Stimulated activated CD8-positive, alpha-beta memory T cell treated with anti-CD3 and anti-CD28 coated beads, Interleukin-12 subunit alpha, Interleukin-12 subunit beta, amount 100 ng/mL, for 1 hour (primary cell): ENCODE measurements at places on chromosomes 1 and 21.
A peak's percentile ranks its signal among the peaks of the same experiment; 100 is the strongest.

- DNase-seq = no peak
Observed at GRCh38 chr1:219989766-219990165, 56.5 kb downstream of the EPRS1 start.

DNA sequence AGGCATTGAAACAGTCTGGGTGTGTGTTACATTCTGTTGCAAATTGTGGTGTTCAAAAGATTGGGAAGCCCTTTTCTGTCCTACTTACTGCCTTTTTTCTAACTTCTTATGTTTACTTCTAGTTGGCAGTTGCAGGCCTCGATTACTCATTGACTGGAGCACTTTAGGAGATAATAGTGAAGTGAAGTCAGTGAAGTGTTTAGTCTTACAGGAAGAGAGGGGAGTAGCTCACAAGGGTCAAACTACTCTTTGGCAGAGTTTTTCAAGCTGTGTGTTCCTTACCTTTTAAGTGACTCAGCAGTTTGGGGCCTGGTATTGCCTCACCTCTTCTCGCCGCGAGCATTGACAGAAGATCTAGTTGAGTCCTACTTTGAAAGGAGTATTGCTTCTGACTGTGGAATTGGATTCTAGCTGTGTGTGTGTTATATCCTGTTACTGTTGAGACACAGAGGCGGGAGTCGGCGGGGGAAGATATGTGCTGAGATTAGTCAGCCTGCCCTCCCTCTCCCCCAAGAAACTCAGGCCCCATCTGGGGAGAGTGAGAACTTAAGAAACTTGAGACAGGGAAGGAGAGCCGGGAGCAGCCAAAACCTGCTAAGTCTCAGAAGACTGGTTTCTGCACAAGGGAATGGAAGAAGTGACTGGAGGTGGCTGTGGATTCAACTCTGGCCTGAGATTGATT lies 19.3 kb downstream of the AHCYL1 start:
- DNase-seq = no peak

GRCh38 chr1:109864930-109865612 lies 45.6 kb upstream of the CSF1 start:
- DNase-seq = no peak

DNA sequence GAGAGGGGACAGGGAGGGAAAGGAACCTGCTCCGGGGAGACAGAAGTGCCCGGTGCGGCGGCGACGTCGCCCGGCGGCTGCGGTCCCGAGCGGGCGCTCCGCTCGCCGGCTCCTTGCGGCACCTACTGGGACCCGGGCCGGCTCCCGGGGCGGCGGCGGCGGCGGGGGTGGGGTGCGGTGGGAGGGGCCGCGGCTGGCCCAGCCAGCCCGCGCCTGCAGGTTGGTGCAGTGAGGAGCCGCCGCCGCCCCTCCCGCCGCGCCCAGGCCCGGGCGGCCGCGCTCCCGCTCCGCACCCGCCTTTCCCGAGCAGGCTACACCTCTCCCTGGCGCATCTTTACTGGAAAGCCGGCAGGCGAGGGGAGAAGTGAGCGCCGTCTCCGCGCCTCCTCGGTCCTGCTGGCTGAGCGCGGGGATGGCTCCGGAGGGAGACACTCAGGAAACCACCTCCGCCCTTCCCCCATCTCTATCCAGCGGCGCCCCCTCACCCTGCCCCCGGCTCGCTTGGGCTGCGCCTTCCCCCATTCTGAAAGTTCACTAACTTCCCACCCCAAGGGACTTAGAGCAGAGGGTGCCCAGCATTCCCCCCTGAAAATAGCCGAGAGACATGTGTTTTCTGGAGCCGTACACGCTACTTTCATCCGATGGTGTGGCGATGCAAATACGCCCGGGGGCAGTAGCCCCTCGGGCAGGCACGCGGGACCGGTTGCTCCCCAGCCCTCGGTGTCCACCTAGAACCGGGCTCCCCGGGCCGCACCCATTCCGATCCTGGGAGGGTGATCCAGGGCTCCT lies at the start of gene PLD5:
Gene PLD5 (minus strand): TSS at position 127 of the 789 bp plus-strand sequence.
- no peak for DNase-seq

DNA sequence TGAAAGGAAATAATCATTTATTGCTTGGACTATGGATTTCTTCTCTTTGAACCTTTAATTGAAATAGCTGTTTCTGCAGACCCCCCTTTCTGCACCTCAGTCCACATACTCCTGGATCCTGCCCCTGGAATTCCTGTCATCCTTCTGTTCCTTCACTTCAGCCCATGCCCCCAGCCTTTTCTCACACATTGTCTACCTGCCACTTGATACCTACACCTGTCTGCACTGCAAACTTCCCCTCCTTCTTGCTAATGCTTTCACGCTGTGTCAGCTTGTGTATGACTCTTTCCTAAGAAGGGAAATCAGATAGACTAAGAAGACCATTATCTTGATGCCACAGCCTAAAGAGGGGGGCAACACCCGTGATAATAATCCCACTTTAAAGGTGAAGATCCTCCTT lies 80.3 kb upstream of the EXO1 start:
- DNase-seq = no peak

DNA sequence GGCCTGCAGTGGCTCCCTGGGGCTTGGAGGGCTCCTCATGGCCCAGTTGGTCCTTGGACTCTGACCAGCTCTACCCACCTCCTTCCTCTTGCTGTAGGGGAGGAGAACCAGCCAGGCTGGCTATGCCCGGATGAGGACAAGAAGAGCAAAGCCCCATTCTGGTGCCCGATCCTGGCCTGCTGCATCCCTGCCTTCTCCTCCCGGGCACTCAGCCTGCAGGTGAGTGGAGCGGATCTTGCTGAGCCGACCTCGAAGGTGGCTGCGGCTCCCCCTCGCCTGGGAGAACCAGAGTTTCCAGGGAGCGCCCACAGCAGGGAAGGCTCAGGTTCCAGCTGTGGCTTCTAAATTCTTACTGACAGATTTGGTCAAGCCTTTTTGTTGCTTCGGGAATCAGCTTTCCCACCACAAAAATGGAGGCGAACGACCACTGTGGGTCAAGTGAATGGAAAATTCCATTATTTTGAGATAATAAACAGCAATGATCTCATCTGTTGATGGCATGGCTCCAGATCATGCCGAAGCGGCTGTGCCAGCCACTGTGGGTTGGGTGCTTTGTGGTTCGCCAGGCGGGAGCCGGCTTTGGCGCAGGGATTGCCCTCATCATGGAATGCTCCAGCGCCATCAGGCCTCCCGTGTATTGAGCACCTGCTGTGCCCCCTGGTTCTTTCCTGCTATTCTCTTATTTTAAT lies 106.5 kb upstream of the ACTL8 start:
- DNase-seq = no peak

DNA sequence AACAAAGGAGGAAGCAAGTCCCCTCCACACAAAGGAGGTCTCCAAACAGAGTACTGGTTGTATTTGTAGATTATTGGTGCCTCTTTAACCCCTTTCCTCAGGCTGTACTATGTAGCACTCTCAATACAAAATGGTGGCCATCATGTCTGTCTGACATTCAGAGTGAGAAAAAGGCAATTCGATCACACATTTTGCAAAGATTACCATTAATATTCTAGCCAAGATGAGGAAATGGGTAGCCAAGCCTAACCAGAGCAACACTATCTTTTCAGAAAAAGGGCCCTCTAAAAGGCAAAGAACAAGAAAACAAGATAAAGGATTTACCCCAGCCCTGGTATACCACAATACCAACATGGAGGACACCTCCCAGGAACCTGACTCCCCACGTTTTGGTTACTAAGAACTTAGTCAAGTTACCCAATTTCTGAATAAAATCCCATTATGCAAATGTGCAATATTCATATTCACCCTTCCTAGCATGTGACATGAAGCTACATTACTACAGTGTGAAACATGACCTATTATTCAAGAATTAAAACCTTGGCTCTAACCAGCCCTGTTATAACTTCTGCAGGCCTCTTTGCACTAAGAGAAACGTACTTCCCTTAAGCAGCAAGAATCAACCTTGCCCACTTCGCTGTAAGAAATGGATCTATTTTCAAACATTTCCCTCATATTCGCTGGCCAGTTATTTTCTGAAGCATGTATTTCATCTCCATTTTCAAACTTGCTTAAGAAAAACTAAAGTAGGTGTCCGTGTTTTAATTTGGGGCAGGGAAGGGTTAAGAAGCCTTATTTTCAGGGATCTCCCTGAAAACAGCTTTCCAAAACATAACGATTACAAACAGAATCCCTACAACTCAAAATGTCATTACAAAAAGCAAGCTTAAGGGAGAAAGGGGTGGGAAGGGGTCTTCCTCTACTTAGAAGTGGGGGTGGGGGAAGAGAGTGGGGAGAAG lies 2.1 kb downstream of the KDM5B start:
- DNase-seq = no peak

DNA sequence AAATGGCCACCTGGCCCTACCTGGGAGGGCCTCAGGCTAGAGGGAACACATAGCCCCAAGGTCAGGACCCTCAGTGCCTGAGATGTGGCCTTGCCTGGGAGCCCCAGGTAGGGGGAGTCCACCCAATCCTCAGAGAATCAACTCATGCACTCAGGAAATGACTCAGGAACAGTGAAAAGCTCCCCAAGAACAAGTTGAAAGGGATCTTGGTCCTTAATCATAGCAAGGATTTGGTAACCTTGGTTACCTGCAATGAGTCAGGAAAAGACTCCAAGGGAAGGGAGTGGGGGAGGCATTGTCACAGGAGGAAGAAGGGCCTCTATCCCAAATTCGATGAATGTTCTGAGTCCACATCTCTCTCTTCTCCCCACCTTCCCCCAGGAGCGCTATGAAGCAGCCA lies 17.0 kb downstream of the MAP7D1 start:
- DNase-seq = no peak

GRCh38 chr1:241947354-241947753 lies 10.2 kb upstream of the BECN2 start:
- DNase-seq = no peak

DNA sequence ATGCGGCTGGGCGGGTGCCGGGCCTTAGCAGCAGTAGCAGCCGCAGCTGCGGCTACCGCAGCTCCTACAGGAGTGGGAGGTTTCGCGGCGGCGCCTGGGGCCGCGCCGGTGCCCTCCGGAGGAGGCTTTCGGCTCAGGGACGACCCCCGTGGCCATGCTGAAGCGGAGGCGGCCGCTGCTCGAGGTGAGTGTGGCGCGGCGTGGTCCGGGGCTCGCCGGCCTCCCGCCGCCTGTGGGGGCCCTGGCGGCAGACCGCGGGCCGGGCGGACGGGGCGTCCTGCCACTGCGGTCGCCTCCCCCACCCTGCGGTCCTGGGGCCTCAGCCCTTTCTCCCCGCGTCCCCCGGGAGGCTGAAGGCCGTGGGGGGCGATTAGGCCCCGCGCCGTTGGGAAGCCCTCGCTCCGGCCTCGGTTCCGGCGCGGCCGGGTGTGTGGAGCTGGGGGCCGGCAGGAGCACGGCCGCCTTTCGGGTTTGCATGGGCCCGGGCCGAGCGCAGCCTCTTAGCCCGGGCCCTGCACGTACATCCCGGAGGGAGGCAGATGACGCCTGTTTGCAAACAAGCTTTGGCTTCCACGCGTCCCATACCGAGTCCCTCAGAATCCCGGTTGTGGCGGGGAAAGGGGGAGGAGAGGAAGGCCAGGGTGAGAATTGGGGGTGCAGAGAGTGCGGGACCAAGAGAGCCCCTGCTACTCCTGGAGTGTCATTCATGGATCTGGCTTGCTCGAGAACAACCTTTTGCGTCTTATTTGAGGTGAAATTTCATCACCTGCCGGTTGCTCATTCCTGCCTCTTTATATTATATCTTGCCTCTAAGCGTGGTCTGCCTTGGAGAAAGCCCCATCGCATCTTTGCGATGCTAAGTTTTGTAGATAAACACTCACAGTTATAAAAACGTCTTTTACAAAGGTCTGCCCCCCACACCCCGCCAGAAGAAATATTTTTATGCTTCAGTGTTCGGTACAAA lies 613 bp downstream of the ZFYVE9 start:
- DNase-seq = peak; percentile 6

DNA sequence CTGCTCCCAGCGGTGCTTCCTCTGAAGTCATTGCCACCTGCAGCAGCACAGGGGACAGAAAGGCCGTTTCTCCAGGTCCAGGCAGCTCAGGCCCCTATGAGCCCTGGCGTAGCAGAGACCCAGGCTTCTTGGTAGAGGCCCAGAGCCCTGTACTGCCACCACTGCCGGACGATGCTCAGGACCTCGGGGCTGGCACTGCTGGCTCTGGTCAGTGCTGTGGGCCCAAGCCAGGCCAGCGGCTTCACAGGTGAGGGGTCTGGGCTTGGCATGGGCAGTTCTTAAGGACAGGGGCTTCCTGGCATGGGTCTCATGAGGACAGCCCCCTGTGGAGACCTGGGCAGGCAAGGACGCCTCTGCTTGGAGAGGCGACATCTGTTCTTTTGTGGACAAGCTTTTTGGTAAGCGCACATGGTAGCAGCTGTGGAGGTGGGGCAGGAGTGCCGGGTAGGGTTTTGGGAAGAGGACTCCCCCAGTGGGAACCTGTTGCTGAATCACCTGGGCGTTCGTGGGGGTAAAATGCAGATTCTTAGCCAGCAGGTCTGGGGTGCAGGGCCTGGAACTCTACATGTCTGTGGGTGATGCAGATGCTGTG lies at the start of gene UMODL1:
Gene UMODL1 (plus strand): TSS at position 172 of the 592 bp plus-strand sequence. CDS start 0 bp downstream, at position 172.
- no peak for DNase-seq

DNA sequence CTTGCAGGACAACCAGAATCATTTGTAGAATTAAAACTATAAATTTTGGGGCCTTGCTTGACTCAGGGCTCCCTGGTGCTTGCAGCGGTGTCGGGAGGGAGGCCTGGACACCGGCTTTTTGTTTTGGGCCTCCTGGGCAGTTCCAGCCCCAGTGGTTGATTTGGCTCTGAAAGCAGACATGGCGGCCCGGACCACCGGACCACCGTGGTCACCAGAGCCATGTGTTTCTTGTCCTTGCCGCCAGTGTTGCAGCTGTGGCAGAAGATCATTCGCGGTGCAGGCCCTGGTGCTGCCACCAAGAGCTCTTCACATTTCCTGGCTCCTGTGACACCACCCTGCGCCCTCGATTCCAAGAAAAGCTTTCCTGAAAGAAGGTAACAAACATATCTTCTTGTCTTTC lies 484.8 kb downstream of the BRINP3 start:
- no peak for DNase-seq

DNA sequence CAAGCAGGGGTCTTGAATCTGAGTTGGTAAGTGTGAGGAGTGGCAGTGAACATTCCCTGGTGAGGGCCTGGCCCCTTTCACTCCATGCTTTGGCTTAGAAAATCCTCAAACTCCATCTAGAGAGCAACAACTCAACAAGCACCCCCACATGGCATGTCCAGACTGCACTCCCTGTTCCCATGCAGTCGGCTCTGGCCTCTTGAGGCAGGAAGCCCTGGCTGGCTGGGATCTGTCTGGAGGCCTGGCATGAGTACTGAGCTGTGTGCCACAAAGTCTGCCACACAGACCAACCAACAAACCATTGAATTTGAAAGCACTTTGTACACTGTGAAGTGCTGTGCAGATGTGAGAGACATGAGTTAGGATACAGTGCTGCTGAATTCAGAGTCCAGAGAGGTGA lies 25.2 kb downstream of the COA7 start:
- no peak for DNase-seq

GRCh38 chr1:117260761-117261423 lies 50.2 kb upstream of the VTCN1 start:
- DNase-seq = no peak

GRCh38 chr1:109873278-109874175 lies 37.1 kb upstream of the CSF1 start:
- DNase-seq = no peak

DNA sequence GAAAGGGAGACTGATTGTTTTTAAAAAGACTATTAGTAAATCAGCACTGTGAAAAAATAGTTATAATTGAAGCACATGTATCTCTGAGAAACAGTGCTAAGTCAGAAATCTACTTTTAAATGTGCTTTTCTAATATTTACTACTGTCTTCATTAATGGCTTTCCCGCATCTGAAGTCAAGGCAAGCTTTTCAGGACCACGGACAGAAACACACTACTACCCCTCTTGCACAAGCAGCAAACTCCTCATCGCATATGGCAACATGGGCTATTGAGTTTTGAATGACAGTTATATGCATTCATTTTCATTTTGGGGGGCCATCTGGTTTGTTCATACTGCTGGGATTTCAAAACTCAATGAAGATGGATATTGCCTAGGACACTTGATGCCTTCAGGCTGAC lies 433.4 kb upstream of the CAMK1G start:
- no peak for DNase-seq
